ENCODE measurements at places on chromosomes 2 and 18. TPM values are rescaled to one million over a fixed set of nuclear protein-coding genes. Genes with fewer than 3 reads are reported as not detected.

DNA sequence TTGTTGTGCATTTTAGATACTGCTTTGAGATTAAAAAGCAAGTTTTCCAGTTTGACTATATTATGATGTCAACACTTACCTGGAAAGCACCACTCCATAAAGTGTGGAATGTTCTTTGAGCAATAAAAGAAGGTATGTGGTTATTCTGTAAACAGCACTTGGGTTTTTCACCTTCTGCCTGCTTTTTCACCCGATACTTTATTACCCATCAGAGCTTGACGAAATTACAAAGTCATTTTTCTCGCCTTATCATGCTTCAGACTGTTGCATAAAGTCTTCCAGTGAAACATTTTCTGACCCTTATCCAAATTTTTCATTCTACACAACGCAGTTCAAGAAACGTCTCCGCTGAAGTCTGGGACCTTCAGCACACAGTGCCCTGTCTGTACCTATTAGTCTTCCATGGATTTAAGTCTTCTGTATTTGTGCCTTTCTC lies 25.2 kb downstream of the CAB39 start:
- no peak for DNase-seq

GRCh38 chr18:59056706-59057492 lies 82.8 kb upstream of the SEC11C start:
- peak; percentile 91 for DNase-seq

- no peak for DNase-seq
Measured at GRCh38 chr2:223732346-223732745, 105.0 kb downstream of the AP1S3 start.

The MAP3K19 gene
- not detected for total RNA-seq

The EFEMP1 gene
- 327 TPM for total RNA-seq

The RND3 gene
- 67.5 TPM for total RNA-seq

DNA sequence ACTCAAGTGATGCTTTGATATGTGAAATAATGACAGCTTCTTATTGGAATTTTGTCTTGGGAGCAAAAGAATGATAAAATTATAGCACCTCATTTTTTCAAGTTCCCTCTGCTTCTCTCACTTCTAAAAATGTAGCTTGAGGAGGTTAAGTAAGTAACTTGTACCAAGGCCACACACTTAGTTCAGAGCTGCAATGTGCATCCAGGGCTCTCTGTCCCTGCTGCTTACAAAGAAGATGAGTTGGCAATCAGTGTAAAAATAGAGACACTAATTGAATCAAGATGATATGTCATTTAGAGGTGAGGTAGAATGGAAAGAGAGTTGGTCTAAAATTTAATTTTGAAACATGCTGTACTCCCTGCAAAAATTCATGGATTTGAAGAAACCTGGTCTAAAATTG lies 312.0 kb upstream of the TNP1 start:
- no peak for DNase-seq

GRCh38 chr2:230891064-230891463 lies 26.3 kb downstream of the ITM2C start:
- DNase-seq: peak; percentile 20

- peak; percentile 82 for DNase-seq
Measured at GRCh38 chr2:239910851-239911640, 114.1 kb downstream of the NDUFA10 start.

DNA sequence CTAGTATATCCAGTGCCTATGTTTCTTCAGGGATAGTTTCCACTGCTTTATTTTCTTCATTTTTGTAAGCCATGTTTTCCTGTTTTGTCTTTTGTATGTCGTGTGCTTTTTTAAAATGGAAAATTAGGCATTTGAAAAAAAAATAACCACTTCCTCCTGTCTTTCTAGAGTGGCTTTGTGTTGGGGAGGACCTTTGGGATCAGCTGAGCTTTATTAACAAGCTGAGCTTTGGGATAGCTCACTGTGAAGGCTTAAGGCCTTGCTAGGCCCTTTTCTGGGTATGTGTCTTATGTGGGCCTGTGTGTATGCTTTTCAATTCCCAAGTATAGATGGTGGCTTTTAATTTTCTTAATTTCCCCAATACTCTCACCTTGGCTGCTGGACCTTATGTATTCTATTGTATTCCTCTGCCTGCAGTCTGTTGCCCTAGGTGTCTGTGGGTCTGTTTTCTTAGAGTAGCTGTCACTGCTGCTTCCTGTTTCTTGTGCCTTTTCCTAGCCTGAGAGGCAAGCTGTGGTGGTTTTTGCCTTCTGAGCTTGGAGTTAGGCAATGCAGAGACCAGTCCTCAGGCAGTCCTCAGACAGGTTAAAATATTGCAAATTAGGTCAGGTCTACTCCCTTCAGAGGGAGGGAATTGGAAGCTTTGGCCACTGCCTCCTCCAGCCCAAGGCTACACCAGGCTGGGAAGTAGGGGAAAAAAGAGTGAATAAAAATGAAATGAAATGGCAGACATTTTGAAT lies 134.7 kb downstream of the LDLRAD4 start:
- DNase-seq: no peak

The TUBA4A gene
- total RNA-seq: 25.6 TPM

DNA sequence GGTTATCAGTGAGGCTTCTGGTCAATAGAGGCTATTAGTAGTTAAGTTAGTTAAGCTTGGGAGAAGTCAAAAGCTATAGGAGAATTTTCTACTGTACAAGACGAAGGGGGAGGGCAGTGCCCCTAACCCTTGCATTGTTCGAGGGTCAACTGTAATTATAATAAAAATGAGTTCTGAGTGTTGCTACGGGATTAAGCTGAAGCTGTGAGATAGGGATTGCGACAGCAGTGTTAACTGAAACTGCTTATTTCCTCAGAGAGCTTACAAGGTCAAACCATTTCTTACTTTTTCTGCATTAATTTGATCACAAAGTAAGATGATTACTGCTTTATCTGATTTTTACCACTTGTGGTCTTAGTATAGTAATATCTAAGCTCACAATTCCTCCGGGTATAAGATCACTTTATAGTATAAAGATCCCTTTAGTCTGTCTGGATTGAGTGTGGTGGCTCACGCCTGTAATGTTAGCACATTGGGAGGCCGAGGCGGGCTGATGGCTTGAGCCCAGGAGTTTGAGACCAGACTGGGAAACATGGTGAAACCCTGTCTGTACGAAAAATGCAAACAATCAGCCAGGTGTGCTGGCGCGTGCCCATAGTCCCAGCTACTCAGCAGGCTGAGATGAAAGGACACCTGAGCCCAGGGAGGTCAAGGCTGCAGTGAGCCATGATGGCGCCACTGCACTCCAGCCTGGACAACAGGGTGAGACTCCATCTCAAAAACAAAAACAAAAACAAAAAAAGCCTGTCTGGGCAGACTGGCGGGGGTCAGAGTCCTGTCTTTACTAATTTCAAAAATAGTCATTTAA lies 119.5 kb upstream of the TLK1 start:
- no peak for DNase-seq

- DNase-seq: no peak
Measured at GRCh38 chr2:193824474-193824873, 1629.7 kb upstream of the TMEFF2 start.

All from posterior vena cava (tissue), 2 donors.